ENCODE measurements at places on chromosomes 2 and 18. TPM values are rescaled to one million over a fixed set of nuclear protein-coding genes. Genes with fewer than 3 reads are reported as not detected.

DNA sequence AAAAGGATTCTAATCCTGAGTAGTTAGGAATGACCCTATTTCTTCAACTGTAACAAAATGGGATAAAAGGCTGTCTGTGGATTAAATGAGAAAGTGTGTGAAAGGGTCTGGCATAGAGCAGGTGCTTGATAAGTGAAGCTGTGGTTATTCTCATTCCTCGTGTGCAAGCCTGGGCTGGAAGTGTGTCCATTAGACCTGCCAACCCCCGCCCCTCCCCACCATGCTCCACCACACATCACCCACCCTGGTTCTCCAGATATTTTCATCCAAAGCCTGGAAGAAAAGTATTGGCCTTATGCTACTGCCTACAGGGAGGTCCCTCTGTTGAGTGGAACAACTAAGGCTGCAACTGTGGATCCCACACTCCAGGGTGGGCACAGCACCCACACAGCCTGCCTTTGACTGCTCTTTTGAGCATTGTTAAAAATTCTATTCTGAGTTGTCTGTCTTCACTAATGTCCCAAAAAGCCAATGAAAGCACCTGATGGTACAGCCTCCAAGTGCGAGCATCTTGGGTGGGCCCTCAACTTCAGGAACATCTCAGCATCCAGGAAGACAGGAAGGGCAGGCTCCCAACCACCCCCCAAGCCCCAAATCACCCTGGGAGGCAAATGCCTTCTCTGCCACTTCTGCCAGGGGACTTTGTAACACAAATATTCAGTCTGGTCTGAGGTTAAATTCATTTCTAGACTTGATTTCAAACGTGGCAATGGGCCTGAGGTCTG lies 102.8 kb upstream of the PPP1CB start:
- DNase-seq, result no peak

- no peak for DNase-seq
These were observed 37.5 kb downstream of the FBXO15 start for GRCh38 chr18:74110149-74110548.

DNA sequence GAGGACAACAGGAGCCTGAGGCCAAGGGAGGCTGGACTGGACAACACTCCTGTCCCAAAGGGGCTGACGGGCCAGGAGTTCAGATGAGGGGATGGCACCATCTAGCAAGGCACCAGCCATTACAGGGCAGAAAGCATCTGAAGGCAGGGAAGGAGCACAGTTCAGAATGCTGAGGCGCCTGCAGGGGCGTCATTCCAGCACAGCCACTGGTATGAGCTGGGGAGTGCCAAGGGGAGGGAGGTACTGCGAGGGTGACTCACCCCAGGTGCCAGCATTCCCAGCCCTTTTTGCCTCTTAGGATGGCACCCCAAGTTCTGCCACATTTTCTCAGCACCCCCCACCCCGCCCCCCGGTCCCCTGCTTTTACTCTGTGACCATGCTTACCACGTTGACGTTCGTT lies 129.8 kb upstream of the EPAS1 start:
- DNase-seq, result peak; percentile 68

Gene POTEE
- total RNA-seq, result 0.16 TPM

Gene RUFY4
- total RNA-seq, result 0.42 TPM

GRCh38 chr2:201938156-201938775 lies 95.4 kb upstream of the FZD7 start:
- peak; percentile 14 for DNase-seq

Gene CD8B
- total RNA-seq, result 0.67 TPM

Measured in mesenteric fat pad (tissue), 1 donor.